ENCODE measurements at places on chromosomes 5 and 9.

DNA sequence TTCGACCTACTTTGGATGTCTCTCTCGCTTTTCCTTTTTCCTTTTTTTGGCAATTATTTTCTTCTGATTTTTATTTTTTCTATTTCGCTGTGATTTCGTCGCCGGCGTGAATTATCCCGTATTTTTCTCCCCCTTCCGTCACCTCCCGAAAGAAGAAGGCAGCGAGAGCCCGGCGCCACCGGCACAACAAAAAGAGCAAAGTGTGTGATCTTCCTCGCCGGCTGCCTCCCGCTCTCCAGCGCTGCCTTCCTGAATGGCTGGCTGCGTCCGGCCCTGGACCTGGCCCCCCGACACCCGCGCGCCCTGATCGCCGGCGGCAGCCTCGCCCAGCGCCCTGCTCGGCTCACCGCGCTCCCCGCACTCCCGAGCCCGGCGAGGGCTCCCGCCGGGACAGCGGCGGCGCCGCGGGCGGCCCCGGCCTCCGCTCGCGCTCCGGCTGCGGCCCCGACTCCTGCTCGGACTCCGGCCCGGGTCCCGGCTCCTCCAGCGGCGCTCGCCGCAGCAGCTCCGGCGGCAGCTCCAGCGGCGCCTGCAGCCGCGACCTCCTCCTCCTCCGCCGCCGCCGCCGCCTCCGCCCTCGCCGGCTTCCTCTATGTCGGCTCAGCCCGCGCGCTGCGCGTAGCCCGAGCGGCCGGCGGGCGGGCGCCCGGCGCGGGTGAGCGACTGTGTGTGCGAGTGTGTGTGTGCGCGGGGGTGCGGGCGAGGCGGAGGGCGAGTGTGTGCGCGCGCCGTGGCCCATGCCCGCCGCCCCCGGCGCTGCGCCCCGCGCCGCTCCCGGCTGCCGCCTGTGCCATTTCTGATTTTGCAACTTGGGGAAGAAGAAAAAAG lies 960 bp downstream of the NR2F1 start:
- DNase-seq: no peak

- no peak for DNase-seq
These were observed 74.4 kb downstream of the FGF18 start for GRCh38 chr5:171493646-171494393.

DNA sequence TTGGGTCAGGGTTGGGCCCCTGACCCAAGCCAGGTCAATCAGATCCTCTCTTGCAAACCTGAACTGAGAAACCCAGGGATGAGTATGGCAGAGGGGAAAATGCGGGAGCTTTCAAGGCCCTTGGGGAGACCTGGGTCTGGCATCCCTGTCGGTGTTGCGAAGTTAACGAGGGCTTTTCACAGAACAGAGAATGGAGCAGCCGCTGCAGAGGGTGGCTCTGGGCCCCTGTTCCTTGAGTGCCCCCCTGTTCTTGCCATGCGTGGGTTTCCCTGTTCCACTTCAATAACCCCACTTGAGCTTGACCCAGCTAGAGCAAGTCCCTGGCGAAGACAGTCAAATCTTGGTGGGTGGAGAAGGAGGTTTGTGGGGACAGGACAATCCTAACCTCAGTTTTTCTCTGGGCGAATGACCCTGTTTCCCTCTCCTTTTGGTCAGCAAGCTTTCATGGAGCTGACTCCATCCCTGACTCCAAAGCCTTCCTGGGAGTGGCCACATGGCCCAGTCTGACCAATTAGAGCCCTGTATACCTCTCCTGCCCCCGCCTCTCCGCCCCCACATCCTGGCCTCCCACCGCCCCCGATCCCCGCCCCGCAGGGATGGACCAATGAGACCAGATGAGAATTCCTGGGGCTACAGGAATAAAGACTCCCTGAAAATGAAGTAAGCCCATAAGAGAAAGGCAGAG lies 2.9 kb upstream of the VDAC1 start:
- DNase-seq: no peak

DNA sequence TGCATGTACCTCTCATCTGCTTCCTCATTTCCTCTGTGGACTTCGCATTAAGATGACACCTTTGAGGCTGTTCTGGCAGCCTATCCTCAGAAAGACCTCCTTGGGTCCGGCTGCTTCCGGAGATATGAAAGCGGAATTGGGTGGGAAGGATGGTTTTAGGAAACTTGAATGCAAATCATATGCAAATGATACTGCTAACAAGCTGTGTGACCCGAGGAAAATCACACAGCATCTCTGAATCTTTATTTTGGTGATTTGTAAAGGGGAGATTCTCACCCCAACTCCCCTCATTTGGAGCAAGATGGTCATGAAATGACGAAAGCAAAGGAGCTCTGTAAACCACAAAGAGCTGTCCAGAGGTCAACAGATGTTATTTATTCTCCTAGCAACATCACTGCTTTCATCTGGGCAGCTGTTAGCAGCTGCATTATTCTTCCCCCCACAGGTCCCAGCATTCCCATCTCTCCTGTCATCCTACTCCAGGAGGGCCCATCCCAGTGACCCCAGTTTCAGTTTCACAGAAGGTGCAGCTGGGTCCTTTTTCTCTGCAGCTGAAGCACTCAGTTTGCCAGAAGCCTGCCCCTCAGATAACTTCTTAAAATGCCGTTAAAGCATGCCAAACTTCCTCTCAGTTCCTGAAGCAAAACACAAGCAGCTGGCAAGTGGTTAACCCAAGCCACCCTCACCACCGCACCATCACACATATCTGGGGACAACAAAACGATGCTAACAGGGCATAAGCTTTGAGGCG lies 269.5 kb downstream of the SEC61B start:
- DNase-seq: no peak

DNA sequence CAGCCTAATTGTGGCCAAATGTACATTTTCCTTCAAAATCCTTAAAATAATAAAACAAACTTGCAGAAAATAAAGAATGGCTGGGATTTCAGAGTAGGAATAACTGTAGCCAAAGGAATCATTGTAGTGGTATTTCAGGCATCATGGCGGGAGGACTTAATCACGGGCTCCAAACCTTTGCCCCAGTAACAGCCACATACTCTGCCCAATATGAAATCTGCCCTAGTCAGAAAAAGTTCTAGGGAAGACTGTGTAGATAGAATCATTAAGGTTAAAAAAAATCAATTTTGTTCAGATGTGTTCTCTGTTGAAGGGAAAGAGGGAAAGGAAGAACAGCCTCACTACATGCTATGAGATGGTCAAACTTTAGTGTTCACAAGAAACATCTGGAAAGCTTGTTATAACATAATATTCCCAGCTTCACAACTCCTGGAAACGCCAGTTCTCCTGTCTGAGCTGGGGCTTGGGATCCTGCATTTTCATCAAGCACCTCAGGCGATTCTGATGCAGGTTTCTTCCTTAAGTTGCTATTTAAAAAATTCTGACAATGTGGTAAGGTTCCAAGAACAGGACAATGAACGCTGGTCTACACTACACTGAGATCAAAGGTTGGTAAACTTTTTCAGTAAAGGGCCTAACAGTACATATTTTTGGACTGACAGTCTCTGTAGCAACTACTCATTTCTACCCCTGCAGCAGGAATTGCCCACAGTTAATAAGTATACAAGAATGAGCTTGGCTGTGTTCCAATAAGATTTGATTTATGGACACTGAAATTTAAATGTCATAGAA lies 87.9 kb downstream of the CEMIP2 start:
- DNase-seq: no peak

GRCh38 chr9:99108131-99108530 lies 3.2 kb downstream of the TGFBR1 start:
- DNase-seq: no peak

DNA sequence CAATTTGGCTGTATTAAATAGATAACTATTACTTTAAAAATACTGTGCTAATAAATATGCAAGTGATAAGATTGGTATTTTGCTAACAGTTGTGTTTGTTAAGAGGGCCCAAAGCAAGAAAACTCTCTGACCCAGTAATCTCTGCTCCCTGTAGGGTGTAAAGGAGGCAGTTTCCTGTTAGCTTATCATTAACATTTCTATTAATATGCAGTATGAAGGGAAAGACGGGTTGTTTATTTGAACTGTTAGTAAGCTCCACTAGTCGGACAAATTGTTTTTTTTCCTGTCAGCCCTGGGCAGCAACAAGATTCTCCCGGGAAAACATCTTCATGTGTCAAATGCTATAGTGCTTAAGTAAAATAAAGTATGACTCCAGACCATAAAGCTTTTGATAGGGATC lies 35.6 kb downstream of the ERP44 start:
- no peak for DNase-seq

GRCh38 chr9:136860933-136861873 lies 4.9 kb downstream of the EDF1 start:
- no peak for DNase-seq

DNA sequence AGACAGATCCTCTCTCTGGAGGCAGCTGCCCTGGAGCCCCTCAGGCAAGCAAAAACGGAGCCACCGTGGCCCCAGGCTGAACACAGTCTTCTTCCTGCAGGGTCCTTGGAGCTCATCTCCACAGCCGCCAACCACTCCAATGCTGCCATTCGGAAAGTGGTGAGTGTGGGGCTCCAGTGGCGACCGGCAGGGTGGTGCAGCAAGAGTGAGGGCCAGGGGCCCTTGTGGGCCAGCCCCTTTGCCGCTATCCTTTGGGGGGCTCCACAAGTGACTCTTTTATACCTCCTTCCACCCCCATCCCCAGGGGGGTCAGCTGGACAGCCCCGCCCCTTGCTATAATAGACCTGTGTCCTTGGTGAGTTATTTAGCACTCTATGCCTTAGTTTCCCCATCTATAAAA lies 47.4 kb upstream of the SUSD3 start:
- DNase-seq: no peak

- no peak for DNase-seq
These were observed 48.6 kb downstream of the ANXA2R start for GRCh38 chr5:42991404-42992087.

DNA sequence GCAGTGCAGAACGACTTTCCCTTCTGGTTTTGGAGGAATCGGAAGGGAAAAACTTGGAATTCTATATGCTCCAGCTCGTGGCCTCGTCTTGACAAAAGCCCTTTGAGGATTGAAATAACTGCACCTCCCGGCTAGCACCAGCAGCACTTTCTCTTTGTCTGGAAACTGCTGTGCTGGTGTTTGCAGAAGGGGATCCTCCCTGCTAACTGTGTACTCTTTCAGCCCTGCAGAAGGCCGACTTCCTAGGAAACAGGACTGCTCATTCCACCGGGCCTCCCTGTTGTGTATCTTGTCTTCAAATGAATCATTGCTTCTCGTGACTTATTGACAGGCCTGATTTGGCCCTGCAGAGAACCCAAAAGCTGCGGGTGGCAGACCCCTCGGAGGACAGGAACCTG lies 23.6 kb downstream of the STC2 start:
- DNase-seq: no peak

- no peak for DNase-seq
These were observed 121.0 kb downstream of the RGS3 start for GRCh38 chr9:113584428-113585084.

DNA sequence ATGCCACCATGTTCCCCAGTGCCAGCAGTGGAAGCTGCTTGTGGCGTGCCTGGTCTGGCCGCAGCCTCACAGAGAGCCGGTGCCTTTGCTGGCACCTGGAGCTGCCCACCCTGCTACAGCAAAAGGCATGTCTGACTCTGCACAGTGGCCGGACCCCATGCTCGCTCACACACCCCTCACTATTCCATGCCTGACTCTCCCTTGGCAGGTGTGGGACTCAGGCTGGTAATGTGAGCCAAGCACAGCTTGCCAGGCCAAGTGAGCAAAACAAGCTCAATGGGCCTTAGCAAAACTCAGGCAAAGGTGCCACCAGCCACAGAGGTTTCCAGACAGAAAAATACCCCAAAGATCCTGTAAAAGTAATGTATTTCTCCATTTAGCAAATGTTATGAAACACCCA lies 15.5 kb downstream of the GNA14 start:
- no peak for DNase-seq

- no peak for DNase-seq
These were observed 6.9 kb upstream of the OTP start for GRCh38 chr5:77645158-77645994.

GRCh38 chr5:78612227-78613150 lies 36.1 kb downstream of the LHFPL2 start:
- DNase-seq: no peak

GRCh38 chr5:32953694-32954093 lies 242.6 kb downstream of the NPR3 start:
- DNase-seq: no peak

GRCh38 chr5:54285686-54286085 lies 24.7 kb downstream of the ARL15 start:
- DNase-seq: no peak

- no peak for DNase-seq
These were observed 1.8 kb downstream of the HACD4 start for GRCh38 chr9:21029661-21030060.

- no peak for DNase-seq
These were observed 48.3 kb upstream of the UBAC1 start for GRCh38 chr9:136009516-136009915.

DNA sequence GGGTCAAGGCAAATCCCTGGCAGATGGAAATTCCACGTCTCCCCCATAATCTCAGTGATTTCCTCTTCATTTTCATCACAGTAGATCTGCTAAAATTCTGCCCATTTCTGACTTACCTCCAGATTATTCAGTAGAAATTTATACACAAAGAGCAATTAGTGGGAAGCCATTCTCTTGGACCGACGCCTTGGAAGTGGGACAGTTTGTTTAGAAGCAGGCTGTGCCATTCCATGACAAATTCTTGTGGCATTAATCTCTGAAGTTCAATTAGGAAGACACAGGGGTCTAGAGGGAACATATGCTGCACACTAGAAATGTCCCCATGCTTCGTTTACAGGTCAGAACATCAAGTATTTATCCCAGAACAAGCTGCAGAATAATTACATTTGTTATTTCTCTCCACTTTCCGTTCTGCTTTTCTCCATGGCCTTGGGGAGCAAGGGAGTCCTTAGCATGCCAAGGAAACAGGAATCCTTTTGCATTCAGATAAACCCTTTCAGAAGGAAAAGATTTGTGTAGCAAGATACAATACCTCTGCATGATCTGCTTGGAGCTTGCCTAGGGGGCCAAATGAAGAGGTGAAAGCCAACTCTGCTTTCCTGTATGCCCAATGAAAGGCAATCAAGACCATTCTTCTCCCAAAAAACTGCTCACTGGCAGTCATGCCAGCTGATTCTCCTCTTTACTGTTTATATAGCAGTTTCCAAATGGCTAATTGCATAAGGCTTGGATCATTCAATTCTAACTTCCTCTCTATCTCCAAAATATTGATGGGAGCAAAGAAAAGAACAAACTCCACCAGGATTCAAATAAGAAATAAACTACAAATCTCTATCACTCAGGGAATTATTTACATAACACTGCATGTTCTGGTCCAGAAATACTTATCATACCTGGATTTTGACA lies 2.5 kb upstream of the PRKACG start:
- DNase-seq: no peak

All from stimulated activated CD8-positive, alpha-beta memory T cell treated with anti-CD3 and anti-CD28 coated beads, Interleukin-12 subunit alpha, Interleukin-12 subunit beta, amount 100 ng/mL, for 4 hours (primary cell).